MCF 10A (cell line): ENCODE measurements at places on chromosomes 1 and 21. TPM values are rescaled to one million over a fixed set of nuclear protein-coding genes. Genes with fewer than 3 reads are reported as not detected.

DNA sequence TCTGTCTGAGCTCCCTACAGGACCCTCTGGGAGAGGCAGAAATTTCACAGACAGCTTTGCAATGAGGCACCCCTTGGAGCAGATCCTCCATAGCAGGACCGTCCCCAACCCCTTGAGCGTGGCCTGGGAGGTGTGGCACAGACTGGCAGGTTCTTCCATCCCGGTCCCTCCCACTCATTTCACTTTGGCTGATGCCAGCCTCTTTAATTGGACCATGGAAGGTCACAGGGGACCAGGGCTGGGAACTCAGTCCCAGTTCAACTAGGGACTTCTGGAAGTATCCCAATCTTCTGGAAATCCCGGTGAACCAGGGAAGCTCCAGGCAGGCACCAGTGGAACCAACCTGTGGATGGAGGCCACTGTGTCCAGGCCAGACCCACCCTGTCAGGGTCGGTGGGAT, 83.7 kb downstream of the SPSB1 start:
- peaks cover 6% of the 10 kb centered on the region for H3K27me3 ChIP-seq
- no peaks in the 10 kb centered on the region for H3K36me3 ChIP-seq
- H3K4me3 ChIP-seq: no peak overlapping the region
- H3K4me1 ChIP-seq: no peaks in the 10 kb centered on the region
- no peak for DNase-seq

- no peaks in the 10 kb centered on the region for H3K27me3 ChIP-seq
- H3K4me1 ChIP-seq: peaks cover 12% of the 10 kb centered on the region
- no peak overlapping the region for H3K27ac ChIP-seq
- no peak for DNase-seq
- no peak overlapping the region for H3K4me3 ChIP-seq
These were observed 28.7 kb upstream of the HMGN1 start for GRCh38 chr21:39377444-39378050.

The RIPPLY3 gene
- not detected in 2 replicates for total RNA-seq

DNA sequence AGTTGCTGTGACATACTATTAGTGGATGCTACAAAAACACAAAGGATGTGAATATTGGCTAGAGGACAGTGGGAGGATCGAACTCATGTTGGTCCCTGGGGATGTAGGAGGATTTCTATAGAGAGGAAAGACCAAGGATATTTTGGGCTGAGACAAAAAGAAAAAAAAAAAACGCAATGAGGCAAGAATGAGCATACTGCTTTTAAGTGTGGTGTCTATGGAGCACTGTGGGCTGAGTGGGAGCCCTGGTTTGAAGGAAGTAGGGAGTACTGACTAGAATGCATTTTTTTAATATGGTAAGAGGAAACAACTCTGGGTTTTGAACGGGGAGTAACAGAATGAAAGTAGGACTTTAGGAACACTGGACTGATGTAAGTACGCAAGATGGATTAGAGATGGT, 450.7 kb downstream of the NEGR1 start:
- DNase-seq: no peak
- H3K4me1 ChIP-seq: no peaks in the 10 kb centered on the region
- H3K27me3 ChIP-seq: no peaks in the 10 kb centered on the region
- H3K27ac ChIP-seq: no peak overlapping the region
- no peaks in the 10 kb centered on the region for H3K36me3 ChIP-seq

DNA sequence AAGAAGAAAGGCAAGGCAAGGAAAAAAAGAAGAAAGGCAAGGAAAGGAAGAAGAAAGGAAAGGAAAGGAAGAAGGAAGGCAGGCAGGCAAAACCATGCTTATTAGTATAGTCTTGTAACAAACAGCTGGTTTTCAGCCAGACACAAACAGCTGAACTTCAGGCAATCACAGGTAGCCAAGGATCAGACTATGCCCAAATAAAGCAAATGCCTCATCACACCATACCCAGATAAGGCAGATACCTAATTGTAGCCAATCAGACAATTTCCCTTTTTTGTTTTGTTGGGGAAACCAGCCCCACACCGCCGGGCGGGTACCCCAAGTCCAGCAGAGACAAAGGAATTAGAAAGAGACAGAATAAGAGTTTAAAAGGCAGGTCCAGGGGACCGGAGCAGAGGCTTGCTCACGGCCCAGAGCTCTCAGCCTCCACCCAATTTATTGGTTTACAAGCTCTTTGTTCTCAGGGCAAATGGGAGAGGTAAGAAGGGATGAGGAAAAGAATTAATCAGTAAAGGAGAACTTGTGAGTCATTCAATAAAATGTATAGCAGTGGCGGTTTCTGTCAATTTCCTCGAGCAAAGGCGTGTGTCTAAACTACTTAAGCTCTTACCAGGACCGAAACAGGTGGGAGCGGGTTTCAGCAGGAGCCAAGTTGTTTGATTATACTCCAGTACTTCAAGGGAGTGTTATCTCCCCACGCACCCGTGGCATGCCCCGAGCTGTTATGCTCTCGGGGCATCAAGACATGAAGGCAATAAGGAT, 886.8 kb downstream of the KCNT2 start:
- H3K27ac ChIP-seq: no peak overlapping the region
- no peaks in the 10 kb centered on the region for H3K27me3 ChIP-seq
- no peak for DNase-seq
